NCI-H82 (cell line): ENCODE measurements at places on chromosomes 4 and X.

- DNase-seq: no peak
Measured at GRCh38 chr4:112677519-112678091, 40.7 kb downstream of the LARP7 start.

- no peak for DNase-seq
Measured at GRCh38 chr4:142728233-142728632, 117.9 kb downstream of the INPP4B start.

DNA sequence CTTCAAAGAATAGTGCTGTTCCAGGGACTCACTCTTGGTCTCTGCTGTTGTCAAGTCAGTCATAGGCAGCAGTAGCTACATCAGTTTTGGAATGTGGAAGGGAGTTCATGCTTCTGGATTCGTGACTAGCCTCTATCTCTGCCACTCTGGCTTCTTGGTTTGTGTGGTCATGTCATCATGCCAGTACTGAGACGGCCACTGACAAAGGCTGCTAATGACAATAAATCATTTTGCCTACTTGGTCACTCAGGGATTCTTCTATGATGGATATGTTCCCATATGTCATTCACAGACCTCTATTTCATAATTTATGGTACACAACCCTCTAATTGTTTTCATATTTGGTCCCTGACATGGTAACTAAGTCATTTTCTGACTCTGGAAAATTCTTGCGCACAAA, 450.8 kb upstream of the BOD1L1 start:
- DNase-seq: no peak

GRCh38 chrX:74804574-74804973, 120.7 kb downstream of the NEXMIF start:
- no peak for DNase-seq

DNA sequence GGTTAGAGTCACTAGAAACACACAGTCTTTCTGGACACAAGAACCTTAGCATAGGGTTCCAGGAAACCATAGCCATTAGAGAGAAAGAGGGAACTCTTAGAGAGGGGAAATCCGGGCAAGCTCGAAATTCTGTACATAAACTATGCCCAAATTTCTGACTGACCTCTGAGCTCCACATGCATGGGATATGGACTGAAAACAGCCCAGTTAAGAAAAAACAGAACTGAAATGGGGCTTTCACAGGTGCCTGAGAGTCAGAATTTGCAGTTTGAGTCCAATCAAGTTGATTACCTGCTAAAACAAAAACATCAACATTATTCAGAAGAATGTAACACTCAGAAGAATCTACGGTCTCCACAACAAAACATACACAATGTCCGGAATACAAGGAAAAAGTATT, 13.1 kb downstream of the DCHS2 start:
- DNase-seq: no peak
